ENCODE measurements at places on chromosomes 6 and 20. TPM values are rescaled to one million over a fixed set of nuclear protein-coding genes. Genes with fewer than 3 reads are reported as not detected.
A peak's percentile ranks its signal among the peaks of the same experiment; 100 is the strongest.

Gene GNMT
- 2.7 TPM for total RNA-seq

Gene SLC25A27
- 78.1 TPM for total RNA-seq

Gene DSP
- 2.1 TPM for total RNA-seq

Gene SLC12A5
- total RNA-seq = 208 TPM

Gene OOEP
- total RNA-seq = not detected

Gene C20orf144
- 0.32 TPM for total RNA-seq

Gene RGL2
- 58.4 TPM for total RNA-seq

DNA sequence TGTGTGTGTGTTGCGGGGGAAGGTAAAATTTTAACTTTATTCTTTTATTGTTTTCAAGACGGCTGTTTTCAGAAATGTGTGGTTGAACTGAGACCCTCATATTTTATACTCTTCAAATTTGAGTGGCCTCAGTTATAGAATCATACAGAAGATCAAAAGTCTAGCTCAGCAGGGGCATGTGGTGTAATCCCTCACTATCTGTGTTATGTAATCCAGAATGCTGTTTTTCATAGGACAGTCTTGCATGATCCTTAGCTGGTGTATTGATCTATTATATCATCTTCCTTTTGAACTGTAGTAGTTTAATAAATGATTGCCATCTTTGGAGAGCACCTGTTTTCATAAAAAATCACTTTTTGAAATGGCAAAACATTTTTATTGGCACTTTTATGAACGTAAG, 1.4 kb downstream of the PLCB4 start:
- DNase-seq = no peak

DNA sequence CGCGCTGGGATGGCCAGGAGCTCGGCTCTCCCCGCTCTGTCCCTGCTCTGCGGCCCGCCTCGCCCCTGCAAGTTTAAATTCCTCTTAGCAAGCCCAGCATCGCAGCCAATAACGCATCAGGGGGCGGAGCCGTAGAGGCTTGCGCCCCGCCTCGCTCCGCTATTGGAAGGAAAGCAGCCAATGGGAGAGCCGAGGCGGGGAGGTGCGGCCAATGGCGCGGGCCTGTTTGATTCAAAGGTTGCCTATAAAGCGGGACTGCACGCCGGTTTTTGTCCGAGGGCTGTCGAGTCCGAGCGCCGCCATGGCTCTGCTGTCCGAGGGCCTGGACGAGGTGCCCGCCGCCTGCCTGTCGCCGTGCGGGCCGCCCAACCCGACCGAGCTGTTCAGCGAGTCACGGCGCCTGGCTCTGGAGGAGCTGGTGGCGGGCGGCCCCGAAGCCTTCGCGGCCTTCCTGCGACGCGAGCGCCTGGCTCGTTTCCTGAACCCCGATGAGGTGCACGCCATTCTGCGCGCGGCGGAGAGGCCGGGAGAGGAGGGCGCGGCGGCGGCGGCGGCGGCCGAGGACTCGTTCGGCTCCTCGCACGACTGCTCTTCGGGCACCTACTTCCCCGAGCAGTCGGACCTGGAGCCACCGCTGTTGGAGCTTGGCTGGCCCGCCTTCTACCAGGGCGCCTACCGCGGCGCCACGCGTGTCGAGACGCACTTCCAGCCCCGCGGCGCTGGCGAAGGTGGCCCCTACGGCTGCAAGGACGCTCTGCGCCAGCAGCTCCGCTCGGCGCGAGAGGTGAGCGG, at the start of gene FAM83D:
FAM83D (plus strand) TSS at position 276 of the 792 bp plus-strand sequence; CDS start at position 302, 26 bp downstream.
- peak; percentile 93 for DNase-seq

DNA sequence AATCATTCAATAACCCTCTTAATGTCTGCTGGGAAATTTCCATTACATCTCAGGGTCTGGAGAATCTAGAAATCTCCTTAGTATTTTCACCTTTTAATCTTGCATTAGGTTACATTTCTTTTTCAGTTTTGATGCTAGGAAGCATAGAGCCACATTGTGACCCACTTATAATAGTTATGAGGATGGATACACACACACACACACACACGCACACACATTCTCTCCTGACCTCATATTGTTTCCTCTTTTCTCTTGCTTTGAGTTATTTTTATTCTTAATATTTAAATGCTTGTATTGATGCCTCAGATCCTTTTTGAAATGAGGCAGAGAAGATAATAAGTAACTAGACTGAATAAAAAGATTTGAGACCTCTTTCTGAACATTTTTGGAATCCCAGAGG, 128.4 kb downstream of the KLHL32 start:
- no peak for DNase-seq

- DNase-seq = no peak
These were observed 152.6 kb downstream of the CDK19 start for GRCh38 chr6:110662490-110663211.

- DNase-seq = no peak
These were observed 99.1 kb downstream of the ARMC2 start for GRCh38 chr6:108947114-108947854.

- DNase-seq = no peak
These were observed 18.6 kb downstream of the HFE start for GRCh38 chr6:26105842-26106241.

DNA sequence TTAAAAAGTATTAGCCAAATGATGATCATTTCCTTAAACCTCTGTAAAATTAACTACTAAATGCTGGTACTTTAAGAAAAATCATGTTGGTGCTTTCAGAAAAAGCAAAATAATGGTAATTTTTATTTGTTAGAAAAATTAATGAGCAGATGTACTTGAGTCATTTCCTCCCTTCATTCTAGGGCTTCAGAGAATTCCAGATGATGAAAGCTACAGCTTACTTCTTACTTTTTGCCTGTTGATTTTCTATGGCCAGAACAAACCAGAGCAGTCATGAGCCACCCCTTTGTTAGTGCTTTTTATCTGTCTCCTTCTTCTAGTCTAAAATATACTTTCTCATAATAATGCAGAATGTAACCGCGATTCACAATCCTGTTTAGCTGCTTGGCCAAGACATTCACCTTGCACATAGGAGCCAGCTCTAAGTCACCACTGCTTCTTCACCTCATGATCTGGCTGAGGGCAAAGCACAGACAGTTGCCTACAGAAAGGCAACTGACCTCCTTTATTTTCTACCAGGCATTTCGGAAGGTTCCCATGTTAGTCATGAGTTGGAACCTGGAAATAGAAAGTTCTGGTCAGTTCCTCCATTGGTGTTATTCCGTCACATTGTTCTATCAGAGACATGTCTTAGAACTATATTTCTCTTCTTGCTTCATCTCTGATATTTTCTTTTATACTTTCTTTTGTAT, 43.5 kb upstream of the TINAG start:
- no peak for DNase-seq

DNA sequence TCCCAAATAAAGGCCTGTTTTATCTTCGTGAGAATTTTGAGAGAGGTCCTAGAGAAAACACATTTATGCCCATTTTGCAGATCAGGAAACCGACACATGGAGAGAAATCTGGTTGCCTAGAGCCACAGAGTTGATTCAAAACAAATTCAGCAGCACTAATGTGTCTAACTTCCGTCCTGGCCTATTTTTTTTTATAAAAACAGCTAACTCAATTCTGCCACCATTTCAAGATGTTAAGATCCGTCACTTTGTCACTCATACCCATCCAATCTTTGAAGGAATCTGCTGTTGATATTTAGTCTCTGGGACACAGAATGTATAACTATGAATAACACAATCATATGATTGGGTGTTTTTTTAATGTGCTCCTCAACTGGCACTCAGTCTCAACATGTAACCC, 611.1 kb upstream of the ARID1B start:
- DNase-seq = no peak

DNA sequence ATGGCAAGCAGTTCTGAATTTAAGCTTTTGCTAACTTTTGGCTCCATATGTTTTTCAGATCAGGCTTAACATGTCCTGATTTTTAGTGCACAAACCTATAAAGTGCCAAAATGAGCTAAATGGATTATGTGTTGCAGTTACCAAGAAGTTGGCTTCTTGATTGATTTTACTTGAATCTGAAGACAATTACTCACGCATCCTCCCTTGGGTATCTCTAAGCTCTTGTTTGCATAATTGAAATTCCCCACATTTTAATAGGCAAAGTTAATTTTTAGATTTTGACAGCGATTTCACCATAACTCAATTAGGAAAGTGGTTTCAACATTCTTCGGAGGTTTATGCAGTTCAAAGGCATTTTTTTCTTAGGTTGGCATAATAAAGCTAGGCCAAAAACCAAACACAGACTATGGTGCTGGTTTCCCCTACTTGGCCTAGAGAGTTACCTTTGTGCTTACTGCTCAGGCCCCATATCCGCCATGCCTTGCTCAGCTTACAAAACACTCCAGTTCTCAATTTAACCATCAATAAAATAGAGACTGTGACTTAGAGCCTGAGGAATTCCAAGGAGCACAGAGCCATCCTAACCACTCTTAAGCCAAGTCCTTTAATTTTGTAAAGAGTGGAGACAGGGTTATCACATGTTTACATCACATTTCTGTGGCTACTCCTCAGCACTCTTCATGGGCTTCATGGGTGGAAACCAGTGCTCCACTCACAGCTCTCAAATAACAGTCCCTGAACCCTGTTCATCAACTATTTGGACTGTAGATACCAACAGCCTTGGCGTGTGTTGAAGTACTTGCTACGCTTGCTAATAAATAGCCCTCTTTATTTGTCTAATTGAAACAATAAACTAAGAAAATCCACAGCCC, 32.1 kb downstream of the LAMA4 start:
- no peak for DNase-seq

DNA sequence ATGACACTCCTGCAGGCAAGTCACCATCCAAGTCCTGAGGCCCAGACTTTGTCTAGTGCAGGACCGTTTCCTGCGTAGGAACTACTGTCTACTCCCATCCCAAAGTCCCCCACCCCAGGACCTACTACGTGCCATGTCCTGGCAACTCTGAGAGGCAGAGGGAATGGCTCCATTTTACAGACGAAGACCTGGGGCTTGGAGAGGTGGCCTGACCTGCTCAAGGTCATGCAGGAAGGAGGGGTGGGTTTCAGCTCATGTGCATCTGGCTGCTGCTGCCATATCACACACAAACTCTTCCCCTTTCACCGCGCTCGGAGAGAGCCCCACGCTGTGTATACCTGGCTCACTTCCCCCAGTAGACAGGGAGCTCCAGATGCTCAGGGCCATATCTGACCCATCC, 1.2 kb upstream of the NOL4L start:
- no peak for DNase-seq

Measured in dorsolateral prefrontal cortex (tissue), 122 donors.